ENCODE measurements at places on chromosomes 2 and 18. TPM values are rescaled to one million over a fixed set of nuclear protein-coding genes. Genes with fewer than 3 reads are reported as not detected.

DNA sequence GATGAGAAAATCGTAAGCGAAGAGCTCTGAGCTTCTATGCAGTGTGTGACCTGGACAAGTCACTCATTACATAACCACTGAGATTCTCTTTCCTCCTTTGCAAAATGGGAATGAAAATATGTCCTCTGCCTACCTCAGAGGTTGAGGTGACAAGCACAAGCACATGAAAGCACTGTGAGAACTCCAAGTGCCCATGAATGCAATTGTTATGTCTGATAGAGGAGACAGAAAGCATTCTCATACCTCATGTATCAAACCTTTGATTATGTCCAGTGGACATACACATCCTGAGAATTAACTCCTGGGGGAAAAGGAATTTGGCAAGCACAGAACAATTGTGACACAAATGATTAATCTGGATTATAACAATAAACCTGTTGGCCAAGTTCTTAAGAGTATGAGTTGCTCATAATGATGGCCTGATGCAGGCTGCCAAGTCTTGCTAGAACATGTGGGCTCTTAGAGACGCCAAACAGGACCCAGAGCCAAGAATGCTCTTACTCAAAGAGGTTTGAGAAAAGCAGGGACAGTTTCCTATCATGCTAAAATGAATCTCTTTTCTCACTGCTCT, 8.5 kb upstream of the RMDN2 start:
- no peak for DNase-seq

Gene ABCG5
- not detected for total RNA-seq

DNA sequence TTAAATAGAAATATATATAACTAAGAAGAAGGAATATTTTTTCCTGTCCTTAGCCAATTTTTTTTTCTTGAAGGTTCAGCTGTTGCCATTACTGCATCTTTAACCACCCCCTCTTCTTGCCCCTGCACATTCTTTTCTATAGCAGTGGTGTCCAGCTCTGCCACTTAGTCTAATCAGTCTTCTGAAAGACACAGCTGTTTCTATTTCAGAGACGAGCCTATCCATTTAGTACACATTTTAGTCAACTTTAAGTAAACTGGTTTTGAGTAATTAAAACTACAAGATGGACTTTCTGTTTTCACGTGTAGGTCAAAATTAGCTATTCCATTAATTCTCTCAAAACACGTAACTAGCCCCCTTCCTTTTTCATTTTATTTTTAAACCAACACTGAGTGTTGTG, 21.0 kb downstream of the SPOPL start:
- DNase-seq = no peak

DNA sequence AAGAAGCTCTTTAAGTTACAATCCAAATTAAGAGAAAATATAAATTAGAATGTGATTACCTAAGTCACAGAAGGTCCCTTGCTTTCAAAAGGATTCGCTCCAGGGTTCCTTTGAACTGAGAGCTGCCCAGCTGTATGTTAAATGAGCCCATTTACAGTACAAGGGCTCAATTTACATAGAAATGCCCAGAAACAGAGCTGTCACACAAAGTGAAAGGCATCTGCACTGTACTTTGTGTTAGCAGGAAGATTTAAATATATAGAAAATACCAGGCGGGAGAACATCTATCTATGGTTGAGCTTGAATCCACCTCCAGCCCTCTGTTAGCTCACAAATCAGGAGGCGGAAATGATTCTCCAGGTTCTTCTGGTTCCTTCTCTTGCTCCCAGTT, 272.9 kb downstream of the PAX3 start:
- no peak for DNase-seq

Gene PIEZO2
- total RNA-seq = not detected

GRCh38 chr2:69979902-69980807, 18.7 kb upstream of the ASPRV1 start:
- no peak for DNase-seq

GRCh38 chr2:129957891-129958290, 21.6 kb upstream of the RAB6C start:
- no peak for DNase-seq

DNA sequence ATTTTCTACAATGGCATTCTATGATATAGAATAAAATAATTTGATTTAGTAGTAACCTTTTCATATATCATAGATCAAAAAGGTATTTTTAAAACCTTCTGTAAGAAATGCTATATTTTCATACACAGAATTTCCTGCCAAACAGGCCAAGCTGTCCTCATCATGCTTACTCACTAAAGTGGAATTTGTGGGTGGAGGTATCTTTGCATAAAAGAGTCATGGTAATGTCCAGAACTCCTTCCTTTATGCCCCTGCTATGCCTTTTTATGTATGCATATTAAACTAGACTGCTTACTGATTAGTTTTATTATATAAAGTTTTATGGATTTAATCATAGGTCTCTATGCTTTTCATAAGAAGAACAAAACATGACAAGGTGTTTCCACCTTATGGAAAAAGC, 27.5 kb upstream of the MARCHF7 start:
- no peak for DNase-seq

Gene ARHGAP25
- total RNA-seq = 132 TPM

DNA sequence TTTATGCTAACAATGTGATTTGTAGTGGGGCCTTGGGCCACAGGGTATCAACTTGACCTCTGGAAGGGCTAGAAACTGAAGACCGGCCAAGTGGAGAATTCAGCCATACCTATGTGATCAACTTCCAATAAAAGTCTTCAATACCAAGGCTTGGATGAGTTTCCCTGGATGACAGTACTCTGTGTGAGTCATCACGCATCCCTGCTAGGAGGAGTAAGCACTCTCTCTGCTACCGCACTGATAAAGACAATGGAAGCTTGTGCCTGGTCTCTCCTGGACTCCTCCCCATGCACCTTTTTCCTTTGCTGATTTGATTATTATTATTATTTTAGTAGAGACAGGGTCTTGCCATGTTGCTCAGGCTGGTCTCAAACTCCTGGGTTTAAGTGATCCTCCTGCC, 58.1 kb downstream of the SKA1 start:
- DNase-seq = no peak

Gene HOXD3
- not detected for total RNA-seq

DNA sequence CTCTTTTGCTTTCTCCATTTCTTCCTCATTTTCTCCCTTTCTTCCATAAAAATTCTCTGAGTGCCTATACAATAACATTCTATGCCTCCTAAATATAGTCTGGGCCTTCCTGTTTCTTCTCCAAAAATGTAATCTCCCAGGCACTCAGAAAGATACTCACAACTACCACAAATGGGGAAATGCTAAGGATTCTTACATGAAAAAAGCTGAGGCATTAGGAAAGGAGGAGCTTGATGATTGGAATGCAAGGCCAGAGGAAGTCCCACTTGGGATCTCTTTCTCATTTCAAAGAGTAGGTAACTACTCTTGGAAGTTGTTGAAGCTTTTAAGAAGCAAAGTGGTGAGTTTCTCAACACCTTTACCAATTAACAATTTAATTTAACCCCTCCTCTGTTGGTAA, 3.4 kb downstream of the VSNL1 start:
- DNase-seq = no peak

GRCh38 chr2:128789776-128790455, 471.2 kb upstream of the HS6ST1 start:
- DNase-seq = peak; percentile 2

- no peak for DNase-seq
These were observed 46.3 kb downstream of the TCF7L1 start for GRCh38 chr2:85179541-85179940.

DNA sequence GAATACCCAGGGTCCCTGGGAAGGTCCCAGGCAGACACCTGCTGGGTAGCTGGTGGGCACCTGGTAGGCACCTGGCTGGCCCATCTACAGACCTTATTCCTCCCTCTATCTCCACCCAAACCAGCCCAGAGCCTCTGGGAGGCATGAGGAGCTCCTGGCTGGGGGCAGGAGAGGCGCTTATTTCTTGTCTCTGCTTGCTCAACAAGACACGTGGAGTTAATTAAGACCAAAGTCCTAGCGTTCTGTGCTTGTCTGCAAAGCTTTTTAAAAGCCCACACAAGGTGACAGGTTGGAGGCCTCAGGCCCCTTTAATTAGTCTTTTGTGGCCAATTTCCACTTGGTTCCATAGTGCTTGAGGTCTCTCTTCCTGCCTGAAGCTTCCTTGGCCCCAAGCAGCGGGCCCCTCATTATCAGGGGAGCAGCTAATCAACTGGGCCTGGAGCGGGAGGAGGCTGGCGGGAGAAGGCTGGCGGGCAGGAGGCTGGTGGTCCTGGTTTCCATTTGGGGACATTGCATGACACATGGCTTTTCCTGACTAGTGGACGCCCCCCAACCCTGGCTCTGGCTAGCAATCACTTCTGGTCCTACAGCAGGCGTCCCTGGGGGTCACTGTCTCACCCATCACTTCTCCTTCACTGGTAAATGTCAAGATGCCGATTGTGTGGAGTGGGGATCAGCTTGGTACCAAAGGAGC, 65.4 kb upstream of the HDAC4 start:
- no peak for DNase-seq

GRCh38 chr2:167471332-167471731, 583.1 kb downstream of the XIRP2 start:
- no peak for DNase-seq

Gene FEV
- total RNA-seq = not detected

DNA sequence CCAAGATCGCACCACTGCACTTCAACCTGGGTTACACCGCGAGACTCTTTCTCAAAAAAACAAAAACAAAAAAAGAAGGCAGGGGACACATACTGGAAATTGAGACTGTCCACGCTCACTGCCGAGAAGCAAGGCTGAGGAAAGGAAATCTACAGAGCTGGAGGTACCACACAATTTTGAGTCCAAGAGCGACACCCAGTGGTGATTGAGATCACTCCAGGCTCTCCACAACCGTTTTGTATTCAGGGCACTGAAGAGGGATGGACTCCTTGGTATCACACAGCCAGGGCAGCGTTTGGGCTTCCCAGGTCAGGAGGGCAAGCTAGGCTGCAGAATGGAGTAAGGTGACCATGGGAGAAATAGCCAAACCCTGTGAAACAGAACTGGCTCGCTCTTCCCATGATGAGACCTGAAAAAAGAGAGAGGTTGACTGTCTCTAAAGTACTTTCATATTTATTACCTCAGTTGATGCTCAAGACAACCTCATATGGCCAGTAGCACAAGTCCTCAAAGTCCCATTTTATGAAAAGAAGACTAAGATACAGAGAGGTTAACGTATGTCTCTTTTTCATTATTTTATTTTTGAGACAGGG, 74.5 kb upstream of the YPEL5 start:
- DNase-seq = peak; percentile 67

Gene APCDD1
- total RNA-seq = not detected

GRCh38 chr2:70068119-70068518, 19.2 kb upstream of the PCBP1 start:
- no peak for DNase-seq

GRCh38 chr2:234939996-234940395, 11.8 kb upstream of the SH3BP4 start:
- DNase-seq = no peak

Gene FAM228A
- total RNA-seq = 0.23 TPM

DNA sequence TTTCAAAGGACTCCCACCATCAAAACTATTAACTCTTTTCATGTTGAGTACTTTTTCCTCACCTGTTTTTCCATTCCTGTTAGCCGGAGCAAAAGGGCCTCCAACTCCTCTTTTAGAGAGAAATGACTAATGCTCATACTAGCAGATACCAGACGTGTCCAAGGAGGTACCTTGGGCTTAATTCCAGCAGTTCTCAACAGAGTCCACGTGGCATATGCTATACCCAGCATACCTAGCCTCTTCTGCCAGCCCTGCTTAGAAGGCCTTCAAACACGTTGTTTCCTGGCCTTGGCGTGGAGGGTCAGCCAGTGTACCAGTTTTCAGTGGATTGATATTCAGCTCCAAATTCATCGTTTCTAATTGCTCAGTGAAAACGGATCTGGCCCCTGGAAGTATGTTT, 123.9 kb downstream of the MGAT5 start:
- DNase-seq = no peak

DNA sequence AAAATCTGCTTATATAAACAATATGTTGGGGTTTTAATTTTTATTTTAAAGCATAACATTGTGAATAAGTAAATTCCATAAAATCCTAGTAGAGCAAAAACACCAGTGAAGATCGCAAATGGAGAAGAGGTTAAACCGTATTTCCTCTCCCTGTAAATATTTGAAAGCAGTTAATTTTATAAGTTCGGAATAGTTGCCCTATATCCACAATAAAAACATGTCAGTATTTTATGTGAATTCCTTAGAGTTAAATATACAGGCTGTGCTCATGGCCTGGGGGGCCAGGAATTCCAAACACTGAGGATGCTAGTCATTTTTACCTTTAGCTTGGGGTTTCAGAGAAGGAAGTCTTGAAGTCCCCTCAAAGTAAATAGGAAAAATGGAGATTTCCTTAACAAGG, 135.0 kb downstream of the FIGN start:
- no peak for DNase-seq

DNA sequence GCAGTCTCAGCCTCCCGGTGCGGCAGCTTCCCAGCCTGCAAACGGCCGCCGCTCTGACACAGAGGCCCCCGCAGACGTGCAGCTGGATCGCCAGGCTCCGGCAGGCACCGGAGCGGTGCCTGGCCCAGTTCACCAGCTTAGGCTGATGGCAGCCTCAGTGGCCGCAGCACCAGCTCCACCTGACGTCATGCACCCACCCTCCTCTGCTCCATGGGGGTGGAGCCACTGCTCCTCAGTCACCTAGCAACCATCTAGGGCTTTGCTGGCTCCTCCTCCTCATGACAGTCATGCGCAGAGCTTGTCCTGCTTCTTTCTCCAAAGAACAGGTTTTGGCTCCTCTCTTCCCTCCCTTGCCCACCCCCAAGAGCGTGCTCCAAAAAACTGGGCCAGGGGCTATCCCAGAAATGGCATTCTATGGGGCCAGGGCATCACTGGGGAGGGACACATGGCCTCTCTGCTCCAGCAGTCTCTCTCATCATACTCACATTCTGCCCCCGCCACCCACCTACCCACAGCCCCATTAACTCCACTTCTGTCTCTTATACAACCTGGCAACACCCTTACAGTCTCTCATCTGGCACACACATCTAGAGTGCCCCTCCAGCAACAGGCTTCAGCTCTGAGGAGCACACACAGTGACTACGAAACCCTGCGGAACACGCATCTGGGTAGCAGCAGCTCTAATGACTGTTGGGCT, 5.5 kb downstream of the DCTN1 start:
- no peak for DNase-seq

DNA sequence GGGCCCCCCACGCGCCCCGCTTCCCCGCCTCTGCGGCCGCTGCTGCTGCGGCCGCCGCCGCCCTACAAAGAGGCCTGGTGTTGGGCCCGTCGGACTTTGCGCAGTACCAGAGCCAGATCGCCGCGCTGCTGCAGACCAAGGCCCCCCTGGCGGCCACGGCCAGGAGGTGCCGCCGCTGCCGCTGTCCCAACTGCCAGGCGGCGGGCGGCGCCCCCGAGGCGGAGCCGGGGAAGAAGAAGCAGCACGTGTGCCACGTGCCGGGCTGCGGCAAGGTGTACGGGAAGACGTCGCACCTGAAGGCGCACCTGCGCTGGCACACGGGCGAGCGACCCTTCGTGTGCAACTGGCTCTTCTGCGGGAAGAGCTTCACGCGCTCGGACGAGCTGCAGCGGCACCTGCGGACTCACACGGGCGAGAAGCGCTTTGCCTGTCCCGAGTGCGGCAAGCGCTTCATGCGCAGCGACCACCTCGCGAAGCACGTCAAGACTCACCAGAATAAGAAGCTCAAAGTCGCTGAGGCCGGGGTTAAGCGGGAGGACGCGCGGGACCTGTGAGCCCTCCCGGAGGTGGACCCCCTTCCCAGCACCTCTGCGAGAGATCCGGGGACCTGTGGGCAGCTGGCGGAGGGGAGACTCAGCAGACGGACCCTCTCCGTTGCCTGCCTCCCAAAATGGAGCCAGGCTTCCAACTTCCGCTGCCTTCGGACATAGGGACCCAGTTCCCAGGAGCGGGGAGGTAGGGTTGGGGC, 1.9 kb downstream of the SP5 start:
- peak; percentile 35 for DNase-seq
